Sigmoid colon (tissue), 7 donors: ENCODE measurements at places on chromosomes 3 and 15.

DNA sequence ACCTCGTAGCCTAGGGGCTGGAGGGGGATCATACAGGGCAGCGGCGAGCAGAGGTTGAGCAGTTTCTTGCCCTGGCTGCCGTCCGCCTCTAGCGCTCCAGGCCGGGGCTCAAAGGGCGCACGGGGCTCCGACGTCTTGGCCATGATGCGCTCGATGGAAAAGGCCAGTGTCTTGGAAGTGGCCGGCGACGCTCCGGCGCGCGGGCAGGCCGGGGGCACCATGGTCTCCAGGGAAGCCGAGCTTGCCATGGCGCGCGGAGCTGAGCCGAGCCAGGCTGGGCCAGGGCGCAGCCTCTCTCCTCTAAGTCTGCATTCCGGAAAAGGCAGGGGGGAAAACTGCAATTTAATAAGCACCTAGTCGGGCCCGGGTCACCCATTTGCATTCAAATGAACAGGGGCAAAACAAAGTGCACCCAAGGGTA, 719 bp downstream of the FEZF2 start:
- no peak for DNase-seq
- H3K4me3 ChIP-seq, result no peak overlapping the region
- peaks cover 97% of the 10 kb centered on the region for H3K27me3 ChIP-seq

DNA sequence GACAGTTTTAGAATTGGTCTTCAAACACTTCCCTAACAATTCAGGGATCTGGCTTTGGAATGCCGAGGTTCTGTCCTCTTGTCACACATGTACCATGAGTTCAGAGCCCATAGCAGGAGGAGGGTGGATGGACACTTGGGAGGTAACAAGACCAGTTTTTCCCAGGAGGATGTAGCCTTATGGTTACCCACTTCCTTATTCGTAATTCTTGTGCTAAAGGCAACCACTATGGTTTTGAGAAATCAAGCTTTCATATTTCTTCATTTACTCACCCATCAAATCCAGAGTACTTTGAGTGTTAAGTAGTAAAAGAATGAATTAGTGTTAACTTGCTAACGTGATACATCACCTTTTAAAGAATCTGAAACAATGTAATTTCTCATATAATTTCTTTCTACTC, 479.6 kb upstream of the ALCAM start:
- no peaks in the 10 kb centered on the region for H3K27me3 ChIP-seq
- H3K4me3 ChIP-seq, result no peak overlapping the region
- DNase-seq, result no peak
- H3K36me3 ChIP-seq, result no peaks in the 10 kb centered on the region
- H3K27ac ChIP-seq, result no peak overlapping the region
- H3K4me1 ChIP-seq, result no peaks in the 10 kb centered on the region

- DNase-seq, result peak; percentile 81
- no peaks in the 10 kb centered on the region for H3K27me3 ChIP-seq
- peak overlapping the region; percentile 97 for H3K4me3 ChIP-seq
- peak overlapping the region; percentile 93 for H3K27ac ChIP-seq
- H3K36me3 ChIP-seq, result no peaks in the 10 kb centered on the region
These were observed 1.3 kb downstream of the TLE3 start for GRCh38 chr15:70096215-70097062.

DNA sequence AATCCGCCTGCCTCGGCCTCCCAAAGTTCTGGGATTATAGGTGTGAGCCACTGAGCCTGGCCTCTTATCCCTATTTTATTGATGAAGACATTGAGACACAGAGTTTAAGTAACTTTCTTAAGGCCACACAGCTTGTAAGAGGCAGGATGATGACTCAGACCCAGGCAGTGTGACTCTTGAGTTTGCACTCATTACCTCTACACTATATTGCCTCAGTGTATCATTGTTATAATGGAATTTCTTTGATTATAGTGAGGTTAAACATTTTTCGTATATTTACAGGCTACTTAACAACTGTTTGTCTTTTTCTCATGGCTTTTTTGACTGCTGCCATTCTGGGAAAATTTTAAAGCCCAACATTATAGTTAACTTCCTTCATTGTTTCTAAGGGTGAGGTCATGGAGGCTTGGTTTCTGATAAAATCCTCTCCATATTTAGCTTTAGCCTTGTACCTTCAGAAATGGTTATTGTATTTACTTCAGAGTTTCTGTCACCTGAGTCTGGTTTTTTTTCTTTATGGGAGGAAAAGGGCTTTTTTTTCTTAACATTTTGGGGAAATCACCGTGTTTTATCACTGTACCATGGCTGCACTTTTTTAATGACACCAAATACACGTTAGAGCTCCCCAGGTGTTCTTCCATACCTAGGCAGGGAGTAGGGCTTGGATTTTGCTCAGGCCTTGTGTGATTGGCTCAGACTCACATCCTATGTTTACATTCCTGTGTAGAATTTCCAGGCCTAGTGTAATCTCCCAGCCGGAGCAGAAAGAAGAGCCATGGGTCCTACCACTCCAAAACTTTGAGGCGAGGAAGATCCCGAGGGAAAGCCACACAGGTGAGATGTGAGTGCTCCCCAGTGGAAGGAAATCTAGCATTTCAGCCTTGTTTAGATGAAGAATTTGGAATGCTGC, 6.3 kb downstream of the ZNF774 start:
- H3K27me3 ChIP-seq, result no peaks in the 10 kb centered on the region
- no peak overlapping the region for H3K4me3 ChIP-seq
- H3K36me3 ChIP-seq, result no peaks in the 10 kb centered on the region
- no peaks in the 10 kb centered on the region for H3K4me1 ChIP-seq
- DNase-seq, result no peak
- H3K27ac ChIP-seq, result no peak overlapping the region

- H3K4me1 ChIP-seq, result no peaks in the 10 kb centered on the region
- no peaks in the 10 kb centered on the region for H3K36me3 ChIP-seq
- no peak for DNase-seq
- H3K4me3 ChIP-seq, result no peak overlapping the region
- H3K27me3 ChIP-seq, result no peaks in the 10 kb centered on the region
These were observed 72.9 kb downstream of the ATP8B4 start for GRCh38 chr15:50046159-50046558.

DNA sequence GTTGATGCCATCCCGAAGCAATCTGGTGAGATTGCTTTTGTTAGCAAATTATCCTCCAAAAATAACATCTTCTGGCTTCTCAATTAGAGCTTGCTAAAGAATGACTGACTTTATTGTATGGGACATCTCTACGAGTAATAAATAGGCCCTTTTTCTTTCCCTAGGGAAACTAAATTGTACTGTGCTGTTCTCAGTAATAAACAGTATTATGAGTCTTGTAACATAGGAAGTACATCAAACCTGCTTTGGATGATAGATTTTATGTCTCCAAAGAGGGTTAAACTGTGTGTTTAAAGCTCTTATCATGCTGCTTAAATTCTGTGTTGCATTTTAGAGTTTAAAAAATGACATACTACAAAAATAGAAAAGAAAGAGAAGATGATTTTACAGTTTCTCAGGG, 153.4 kb upstream of the THRB start:
- peak overlapping the region; percentile 29 for H3K27ac ChIP-seq
- peaks cover 10% of the 10 kb centered on the region for H3K4me1 ChIP-seq
- H3K27me3 ChIP-seq, result no peaks in the 10 kb centered on the region
- H3K4me3 ChIP-seq, result no peak overlapping the region

GRCh38 chr15:74307827-74308811, 59.3 kb downstream of the CYP11A1 start:
- no peak overlapping the region for H3K27ac ChIP-seq
- no peaks in the 10 kb centered on the region for H3K36me3 ChIP-seq
- H3K27me3 ChIP-seq, result no peaks in the 10 kb centered on the region
- DNase-seq, result peak; percentile 66
- no peak overlapping the region for H3K4me3 ChIP-seq

DNA sequence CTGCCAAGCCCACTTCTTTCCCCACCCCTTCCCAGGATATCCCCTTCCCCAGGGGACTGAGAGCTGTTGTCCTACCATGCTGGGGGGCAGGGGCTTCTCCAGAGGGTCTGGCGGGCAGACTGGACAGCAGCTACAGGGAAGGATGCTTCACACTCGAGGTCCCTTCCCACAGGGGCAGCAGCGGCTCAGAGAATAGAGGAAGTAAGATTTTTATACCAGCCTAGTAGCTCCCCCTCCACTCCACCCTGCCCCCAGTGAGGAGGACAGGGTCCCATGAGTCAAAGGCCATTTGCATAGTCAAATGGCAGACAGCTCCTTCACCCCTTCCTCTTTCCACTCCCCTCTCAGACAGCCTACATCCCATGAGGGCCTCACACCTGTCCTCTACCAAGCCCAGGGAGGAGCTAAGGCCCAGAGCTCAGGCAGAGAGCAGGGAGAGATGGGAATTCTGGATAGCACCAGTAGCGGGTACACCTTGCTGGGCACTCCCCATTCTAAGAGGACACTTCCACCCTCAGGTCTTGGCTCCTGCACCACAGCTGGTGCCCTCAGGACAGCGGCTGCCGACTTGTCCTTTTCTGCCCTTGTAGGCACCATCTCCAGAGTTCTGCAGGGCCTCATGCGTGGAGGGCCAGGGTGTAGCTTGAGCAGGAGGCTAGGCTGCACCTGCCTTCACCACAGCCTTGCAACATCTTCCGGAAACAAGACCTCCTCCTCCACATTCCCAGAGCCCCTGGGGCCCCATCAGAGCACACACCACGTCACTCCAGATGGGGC, at the start of gene TLR9:
Gene TLR9, minus strand, starts transcription at position 194 of the 777 bp plus-strand sequence. Its CDS starts 116 bp downstream, at position 78.
- H3K36me3 ChIP-seq, result peaks cover 30% of the 10 kb centered on the region
- no peak within 1 kb of the TSS for H3K27ac ChIP-seq
- no peak within 1 kb of the TSS for H3K4me3 ChIP-seq
- DNase-seq, result no peak
- no peaks in the 10 kb centered on the region for H3K4me1 ChIP-seq
- H3K27me3 ChIP-seq, result no peaks in the 10 kb centered on the region

- no peak overlapping the region for H3K4me3 ChIP-seq
- peak overlapping the region; percentile 81 for H3K27ac ChIP-seq
- H3K27me3 ChIP-seq, result no peaks in the 10 kb centered on the region
- peaks cover 91% of the 10 kb centered on the region for H3K4me1 ChIP-seq
- H3K36me3 ChIP-seq, result no peaks in the 10 kb centered on the region
These were observed 51.4 kb downstream of the FLNB start for GRCh38 chr3:58059349-58060321.

GRCh38 chr3:122219242-122219872, 35.9 kb downstream of the CASR start:
- H3K27ac ChIP-seq, result no peak overlapping the region
- no peaks in the 10 kb centered on the region for H3K36me3 ChIP-seq
- DNase-seq, result no peak
- no peak overlapping the region for H3K4me3 ChIP-seq
- H3K27me3 ChIP-seq, result no peaks in the 10 kb centered on the region
- H3K4me1 ChIP-seq, result no peaks in the 10 kb centered on the region
